NCI-H2029 (cell line): ENCODE measurements at places on chromosomes 4 and X.

GRCh38 chr4:76532805-76533204 lies 97.8 kb downstream of the SHROOM3 start:
- DNase-seq = no peak

GRCh38 chr4:24521544-24521943 lies 62.8 kb downstream of the DHX15 start:
- no peak for DNase-seq

DNA sequence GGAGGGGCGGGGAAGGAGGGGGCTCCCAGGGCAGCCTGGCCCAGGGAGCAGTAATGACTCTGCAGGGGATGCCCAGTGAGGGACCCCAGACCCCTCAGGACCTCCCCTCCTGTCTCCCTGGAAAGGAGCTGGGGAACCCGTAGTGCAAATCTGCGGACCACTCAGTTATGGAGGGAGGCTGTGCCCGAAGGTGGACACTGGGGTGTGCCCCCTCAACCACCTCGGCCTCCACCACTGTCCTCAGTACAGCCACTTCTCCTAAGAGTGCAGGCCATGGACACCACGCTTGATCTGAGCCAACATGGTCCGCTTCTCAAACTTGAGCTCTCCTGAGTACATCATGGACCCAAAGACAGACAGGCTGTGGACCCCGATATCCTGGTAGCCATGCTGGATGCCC lies 378.2 kb upstream of the MAOA start:
- no peak for DNase-seq

DNA sequence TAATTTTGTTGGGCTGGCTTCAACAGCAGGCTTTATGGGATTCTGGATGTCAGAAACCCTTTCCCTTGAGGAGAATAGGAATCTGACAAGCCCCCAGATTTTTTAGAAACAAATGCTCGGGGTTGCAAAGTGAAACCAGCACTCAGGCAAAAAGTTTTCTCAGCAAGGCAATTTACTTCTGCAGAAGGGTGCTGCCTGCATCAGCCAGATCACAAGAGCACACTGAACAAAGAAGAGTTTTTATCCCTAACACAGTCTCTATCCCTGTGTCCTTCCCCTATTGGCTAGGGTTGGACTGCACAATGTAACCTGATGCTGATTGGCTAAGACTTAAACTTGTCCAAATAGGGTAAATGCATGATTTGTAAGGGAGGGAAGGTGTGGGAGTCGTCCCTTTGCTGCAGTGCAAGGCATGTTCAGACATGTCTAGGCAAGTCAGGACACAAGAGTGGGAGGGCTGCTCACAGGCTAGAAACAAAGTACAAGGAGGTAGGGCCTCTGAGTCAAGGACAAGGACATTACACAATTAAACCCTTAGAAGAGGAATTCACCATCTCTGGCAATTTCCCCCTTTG lies 175.8 kb downstream of the CCNG2 start:
- no peak for DNase-seq

- DNase-seq = peak; percentile 3
These were observed 15.2 kb downstream of the HSD17B11 start for GRCh38 chr4:87375719-87376291.

- DNase-seq = no peak
These were observed 20.8 kb downstream of the EGFL6 start for GRCh38 chrX:13590207-13590606.

DNA sequence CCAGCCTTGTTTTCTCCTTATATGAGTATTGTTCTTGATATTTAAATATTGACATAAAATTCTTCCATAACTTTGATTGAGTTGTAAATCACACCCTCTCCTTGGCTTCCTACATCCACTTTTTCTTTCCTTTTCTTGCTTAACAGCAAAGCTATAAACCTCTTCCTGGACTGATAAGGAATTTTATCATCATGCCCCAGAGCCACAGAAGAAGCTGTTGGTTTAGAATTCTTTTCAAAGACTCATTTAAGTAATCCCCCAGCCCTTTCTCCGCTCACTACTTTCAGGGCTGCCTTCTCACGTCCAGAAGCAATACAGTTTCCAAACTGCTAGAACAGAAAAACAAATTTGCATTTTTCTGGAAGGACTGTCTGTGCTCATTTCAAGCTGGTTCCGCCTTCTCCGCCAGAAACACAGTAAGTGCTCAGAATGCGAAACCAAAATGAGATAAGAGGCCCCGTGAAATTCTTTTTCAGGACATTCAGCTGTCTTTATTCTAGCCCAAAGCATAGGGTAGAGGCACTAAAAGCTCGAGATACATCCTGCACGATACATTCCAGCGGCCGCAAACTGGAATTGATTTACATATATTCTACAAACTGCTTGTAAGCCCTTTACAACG lies 849 bp downstream of the MID1 start:
- DNase-seq = no peak

GRCh38 chr4:5260121-5260520 lies 208.8 kb downstream of the STK32B start:
- no peak for DNase-seq

DNA sequence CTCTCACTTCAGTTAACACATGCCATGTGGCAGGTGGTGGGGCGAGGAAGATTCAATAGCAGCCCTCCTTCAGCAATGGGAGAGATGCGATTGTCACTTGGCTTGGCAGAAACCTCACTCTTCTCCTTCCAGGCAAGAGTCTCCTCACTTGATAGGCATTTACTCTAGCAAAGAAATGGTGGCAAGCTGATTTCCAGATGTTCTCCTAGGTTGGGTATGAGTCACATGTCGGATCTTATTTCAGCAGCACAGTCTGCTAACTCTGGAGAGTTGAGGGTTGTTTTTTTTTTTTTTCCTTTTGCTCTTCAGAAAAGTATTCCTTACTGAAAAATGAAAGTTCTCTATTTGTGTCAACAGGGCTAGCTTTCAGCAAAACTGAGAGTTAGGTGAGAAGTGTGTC lies 119.5 kb upstream of the CHRDL1 start:
- no peak for DNase-seq

GRCh38 chr4:89072921-89073320 lies 15.9 kb upstream of the FAM13A start:
- peak; percentile 18 for DNase-seq

- peak; percentile 39 for DNase-seq
These were observed 32.5 kb downstream of the DLG3 start for GRCh38 chrX:70476934-70477733.

DNA sequence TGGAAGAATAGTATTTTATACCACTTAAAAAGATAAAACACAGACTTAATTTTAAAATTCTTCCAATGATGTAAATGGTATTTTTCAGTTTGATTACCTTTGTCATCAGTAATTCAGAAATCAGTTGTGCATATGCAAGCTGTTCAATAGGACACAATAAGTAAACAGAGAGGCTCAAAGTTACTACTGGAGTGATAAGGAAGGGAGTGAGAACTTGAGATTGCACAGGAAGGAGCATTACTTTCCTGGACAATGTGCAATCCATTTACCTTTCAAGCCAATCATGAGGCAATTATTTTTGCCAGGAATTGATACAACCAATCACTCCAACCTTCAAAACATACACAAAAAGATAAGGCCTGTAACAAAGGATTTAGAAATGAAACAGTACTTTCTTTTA lies 1024.3 kb downstream of the RAPGEF2 start:
- no peak for DNase-seq

- DNase-seq = no peak
These were observed 26.2 kb upstream of the USP46 start for GRCh38 chr4:52685316-52685715.

DNA sequence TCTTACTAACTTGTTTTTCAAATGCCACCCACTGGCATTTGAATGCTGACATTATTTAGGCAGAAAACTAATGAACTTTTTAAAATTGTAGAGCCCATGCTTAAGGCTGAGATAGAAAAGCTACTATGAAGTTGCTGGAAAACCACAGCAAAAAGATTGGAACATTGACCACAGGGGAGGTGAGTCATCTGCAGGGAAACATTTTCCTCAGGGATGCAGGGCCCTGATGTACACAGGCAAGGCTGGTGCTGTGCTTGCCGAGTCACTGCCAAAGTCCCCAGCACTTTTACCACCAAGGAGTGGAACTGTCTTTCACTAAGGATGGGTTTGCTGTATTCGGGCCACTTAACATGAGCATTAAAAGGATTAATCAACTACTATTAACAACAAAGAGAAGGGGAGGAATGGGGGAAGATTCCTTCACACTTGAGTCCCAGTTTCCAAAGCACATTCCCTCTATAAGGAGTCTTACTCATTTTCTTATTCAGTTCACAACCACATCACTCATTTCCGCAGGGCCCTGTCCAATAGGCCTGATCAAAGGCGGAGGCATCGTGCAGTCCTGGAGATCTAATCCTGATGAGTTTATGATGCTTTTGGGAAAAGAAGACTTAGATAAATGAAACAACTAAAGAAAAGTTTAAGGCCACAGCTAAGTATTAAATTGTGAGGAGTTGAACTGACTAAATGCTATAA lies 202.9 kb upstream of the NPY2R start:
- DNase-seq = no peak

- no peak for DNase-seq
These were observed 165.0 kb upstream of the GABRA2 start for GRCh38 chr4:46554760-46555465.

- no peak for DNase-seq
These were observed 108.1 kb downstream of the DHX15 start for GRCh38 chr4:24476282-24476681.

DNA sequence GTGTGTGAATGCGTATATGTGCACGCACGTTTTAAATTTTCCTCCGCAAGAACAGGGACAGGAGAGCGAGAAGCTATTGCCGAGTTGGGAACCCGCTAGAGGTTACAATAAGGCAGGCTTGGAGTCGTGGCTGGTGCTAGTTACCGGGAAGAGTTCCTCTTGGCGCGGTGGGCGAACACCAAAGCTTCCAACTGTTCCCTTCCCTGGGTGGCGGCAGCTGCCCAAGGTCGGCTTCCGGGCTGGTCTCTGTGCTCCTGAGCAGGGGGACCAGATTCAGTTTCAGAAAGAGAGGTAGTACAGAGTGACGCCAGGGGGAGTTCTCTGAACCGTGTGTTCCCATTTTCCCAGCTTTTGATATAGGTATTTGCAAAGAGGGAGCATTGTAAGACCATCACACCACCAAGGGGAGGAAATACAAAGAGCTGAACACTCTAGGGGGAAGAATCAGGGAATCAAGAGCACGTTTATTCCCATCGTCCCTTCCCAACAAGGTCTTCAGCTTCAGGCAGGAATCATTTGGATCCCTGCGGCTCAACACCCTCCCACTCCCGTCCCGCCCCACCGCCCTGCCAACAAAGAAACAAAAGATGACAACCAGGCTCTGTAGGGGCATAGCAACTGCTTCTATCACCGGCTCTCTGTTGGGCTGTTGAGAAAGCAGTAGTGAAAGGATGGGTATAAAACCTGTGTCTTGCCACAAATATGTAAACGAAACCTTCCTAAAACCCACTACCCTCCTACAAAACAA lies 113.6 kb upstream of the TEX13C start:
- DNase-seq = no peak

- DNase-seq = no peak
These were observed 19.9 kb upstream of the PPP3CA start for GRCh38 chr4:101367201-101367600.

- peak; percentile 50 for DNase-seq
These were observed 55.4 kb upstream of the TBC1D14 start for GRCh38 chr4:6854098-6854744.

DNA sequence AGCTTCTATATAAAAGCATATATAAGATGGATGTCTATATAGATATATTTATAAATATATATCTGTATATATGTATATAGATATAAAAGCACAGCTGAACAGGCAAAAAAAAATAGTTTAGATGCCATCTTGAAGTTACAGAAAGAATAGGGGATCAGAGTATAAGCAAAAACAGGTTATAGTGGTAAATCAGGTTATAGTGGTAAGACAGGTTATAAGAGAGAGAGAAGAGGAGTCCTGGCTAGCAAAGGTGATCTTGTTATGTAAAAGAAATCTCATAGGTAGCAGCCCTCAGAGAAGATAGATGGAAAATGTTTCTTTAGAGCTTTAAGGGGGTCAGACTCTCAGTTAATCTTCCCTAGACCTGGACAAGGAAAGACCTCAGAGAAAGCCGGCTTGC lies 1263.1 kb downstream of the PCDH7 start:
- no peak for DNase-seq

DNA sequence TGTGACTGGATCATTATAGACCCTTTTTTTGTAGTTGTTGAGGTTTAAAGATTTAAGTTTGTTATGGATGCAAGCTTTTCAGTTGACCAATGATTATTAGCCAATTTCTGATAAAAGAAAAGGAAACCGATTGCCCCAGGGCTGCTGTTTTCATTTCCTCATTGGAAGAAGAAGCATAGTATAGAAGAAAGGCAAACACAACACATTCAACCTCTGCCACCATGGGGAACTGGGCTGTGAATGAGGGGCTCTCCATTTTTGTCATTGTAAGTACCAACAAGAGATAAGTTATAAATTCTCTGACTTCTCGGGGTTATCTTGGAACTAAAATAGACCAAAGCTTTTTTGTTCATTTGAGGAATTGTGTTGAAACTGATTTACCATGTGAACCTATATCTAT lies at the start of gene CYBB:
TSS of gene CYBB (plus strand) at position 203 of the 400 bp plus-strand sequence. CDS start at position 222, 19 bp downstream.
- DNase-seq = no peak

GRCh38 chr4:3375688-3376087 lies 66.1 kb upstream of the HGFAC start:
- DNase-seq = peak; percentile 79

DNA sequence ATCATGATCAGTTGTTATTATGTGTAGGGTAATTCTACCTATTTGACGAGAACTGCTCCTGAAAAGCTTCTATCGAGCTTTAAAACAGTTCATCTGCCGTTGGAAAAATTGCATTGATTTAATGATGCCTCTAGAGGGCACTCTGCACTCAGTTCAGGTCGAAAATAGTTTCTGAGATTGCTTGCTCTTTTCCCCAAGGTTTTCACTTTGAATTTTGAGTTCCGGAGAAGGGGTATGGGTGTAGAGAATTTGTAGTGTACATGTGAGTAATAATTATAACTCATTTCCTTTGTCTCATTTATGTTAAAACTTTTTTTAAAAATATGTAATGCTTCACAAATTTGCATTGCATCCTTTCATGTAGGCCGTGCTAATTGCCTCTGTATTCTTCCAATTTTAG lies 28.4 kb upstream of the TNIP3 start:
- peak; percentile 1 for DNase-seq

DNA sequence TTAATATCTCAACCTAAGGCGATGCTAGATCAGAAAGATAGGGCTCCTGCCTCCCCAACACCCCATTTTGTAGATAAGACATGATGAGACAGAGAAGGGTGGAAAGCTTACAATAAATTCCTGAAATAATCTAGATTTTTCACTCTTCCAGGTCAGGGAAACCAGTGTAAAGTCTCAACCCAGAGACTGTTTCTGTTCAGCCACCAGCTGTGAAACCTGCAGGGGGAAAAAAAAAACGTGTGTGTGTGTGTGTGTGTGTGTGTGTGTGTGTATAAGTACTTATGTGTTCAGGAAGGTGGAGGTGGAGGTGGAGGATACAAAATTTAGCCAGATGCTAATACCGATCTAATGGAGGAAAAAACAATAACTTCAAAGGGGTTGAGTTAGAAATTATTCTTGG lies 773 bp upstream of the ITM2A start:
- no peak for DNase-seq

DNA sequence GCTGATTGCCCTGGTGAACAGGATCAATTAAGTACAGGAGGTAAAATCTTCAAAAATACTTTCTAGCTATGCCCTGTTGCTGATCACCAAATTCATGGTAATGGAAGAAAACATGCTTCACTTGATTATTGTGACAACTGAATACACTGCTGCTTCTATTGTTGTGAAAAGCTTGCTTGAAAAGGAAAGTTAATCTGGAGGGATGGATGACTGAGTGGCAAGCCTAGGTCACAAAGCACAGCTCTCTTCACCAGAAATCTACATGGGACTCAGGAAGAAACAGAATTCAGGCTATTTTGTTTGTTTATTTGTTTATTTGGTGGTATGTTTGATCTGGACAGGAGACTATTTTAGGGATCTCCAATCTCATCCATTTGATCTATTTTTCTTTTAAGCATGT lies 182.0 kb downstream of the MGST2 start:
- DNase-seq = no peak

GRCh38 chr4:112647785-112648184 lies 10.8 kb downstream of the LARP7 start:
- DNase-seq = no peak
